ENCODE measurements at places on chromosomes 5 and 9. TPM values are rescaled to one million over a fixed set of nuclear protein-coding genes. Genes with fewer than 3 reads are reported as not detected.

GRCh38 chr9:20563917-20564316, 58.4 kb downstream of the MLLT3 start:
- no peak for DNase-seq

DNA sequence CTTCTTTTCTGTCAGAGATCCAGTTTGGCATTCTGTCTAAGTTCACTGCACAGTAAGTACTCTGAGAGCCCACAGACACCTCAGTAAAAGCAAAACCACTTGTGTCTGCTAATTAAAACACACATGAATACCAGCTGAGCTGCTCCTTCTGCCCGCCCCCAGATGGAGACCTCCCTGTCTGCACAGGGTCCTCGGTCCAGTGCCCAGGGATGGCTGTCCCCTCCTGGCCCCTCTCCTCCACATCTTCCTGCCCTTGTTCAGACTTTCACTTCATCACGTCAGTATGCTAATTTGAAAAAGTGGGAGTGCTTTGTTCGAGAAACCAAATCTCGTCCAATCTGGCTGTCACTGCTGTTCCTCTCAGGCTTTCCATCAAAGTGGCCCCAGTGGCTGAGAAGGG, 43.5 kb downstream of the LIX1 start:
- DNase-seq, result no peak

DNA sequence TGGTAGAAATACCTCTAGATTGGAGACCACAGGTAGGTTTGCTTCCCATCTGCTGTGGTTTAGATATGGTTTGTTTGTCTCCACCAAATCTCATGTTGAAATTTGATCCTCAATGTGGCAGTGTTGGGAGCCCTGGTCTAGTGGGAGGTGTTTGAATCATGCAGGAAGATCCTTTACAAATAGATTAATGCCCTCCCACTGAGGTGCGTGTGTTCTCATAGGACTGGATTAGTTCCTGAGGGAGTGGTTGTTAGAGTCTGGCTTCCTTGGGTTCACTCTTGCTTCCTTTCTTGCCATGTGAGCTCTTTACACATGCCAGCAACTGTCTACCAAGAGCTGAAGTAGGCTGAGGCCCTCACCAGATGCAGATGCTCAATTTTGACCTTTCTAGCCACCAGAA, 391.1 kb upstream of the GRIA1 start:
- DNase-seq, result no peak

DNA sequence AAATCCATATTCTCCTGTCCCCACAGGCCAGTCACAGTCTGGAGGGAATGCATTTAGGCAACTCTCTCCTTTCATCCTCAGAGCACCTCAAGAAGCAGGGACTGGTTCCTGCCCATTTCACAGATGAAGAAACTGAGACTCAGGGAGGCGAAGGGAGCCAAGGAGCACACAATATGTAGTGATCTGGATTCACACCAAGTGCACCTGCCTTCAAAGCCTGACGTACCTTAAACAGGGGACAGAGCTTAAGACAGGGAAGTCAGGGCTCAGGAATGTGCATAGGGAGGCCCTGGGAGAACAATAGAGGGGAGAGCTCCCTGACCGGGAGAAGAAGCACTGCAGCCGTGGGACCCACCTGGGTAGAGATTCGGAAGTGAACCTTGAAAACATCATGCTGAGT, 83.0 kb downstream of the GABBR2 start:
- DNase-seq, result no peak

GRCh38 chr9:108109927-108110690, 620.5 kb upstream of the KLF4 start:
- DNase-seq, result no peak

The F12 gene
- 9.6 TPM for total RNA-seq

The ADGRD2 gene
- 0.23 TPM for total RNA-seq

The TAS2R1 gene
- total RNA-seq, result not detected

- no peak for DNase-seq
Observed at GRCh38 chr9:99180199-99180598, 41.5 kb downstream of the ALG2 start.

- no peak for DNase-seq
Observed at GRCh38 chr9:123389698-123390097, 33.7 kb downstream of the CRB2 start.

The SLC25A48 gene
- not detected for total RNA-seq

GRCh38 chr5:114308017-114308416, 53.9 kb upstream of the KCNN2 start:
- no peak for DNase-seq

DNA sequence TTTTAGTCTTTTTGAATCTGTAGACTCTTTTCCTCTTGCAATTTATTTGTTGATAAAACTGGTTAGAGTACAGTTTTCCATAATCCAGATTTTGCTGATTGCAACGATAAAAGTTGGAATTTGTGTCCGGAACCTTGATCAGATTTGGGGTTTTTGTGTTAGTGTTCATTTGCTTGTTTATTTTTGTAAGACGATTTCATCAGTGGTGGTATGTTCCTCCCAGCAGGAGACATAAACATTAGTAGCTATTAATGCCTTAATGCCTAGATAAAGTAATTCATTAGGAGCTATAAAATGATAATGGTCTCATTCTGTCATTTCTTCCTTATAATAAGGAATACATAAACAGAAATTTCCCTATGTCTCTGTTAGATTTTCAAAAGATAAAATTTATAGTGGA, 21.3 kb downstream of the RPS6 start:
- DNase-seq, result no peak

The RLN1 gene
- 0.21 TPM for total RNA-seq

DNA sequence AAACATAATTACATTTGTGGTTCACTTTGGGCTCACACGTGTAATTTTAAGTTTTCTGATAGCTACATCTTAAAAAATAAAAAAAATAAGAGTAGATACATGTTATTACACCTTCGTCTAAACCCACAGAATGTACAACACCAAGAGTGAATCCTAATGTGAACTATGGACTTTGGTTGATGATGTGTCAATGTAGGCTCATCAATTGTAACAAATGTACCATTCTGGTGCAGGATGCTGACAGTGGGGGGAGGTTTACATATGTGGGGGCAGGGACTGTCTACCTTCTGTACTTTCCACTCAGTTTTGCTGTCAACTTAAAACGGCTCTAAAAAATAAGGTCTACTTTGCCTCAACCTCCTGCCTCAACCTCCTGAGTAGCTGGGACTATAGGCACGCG, 2.5 kb upstream of the RECK start:
- no peak for DNase-seq

DNA sequence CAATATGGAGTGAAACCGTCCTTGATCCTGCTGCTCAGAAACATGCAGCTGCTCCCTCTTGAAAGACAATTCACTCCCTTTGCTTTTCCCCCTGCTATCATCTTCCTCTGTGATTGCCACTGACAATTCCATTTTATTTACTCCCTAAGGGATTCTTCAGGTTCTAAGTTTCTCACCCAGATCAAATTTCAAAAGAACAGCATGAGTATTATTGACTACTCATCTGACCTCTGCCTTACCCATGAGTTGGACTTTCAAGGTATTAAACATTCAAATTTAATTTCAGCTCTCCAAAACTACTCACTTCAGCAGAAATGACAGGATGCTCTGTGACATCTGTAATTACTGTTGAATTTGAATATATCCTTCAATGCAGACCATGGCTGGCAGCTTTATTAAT, 236.5 kb upstream of the HAPLN1 start:
- peak; percentile 13 for DNase-seq

- peak; percentile 6 for DNase-seq
Observed at GRCh38 chr9:72979405-72980100, 26.7 kb upstream of the ALDH1A1 start.

GRCh38 chr9:94577571-94577970, 16.1 kb downstream of the FBP2 start:
- no peak for DNase-seq

The CA9 gene
- 0.42 TPM for total RNA-seq

DNA sequence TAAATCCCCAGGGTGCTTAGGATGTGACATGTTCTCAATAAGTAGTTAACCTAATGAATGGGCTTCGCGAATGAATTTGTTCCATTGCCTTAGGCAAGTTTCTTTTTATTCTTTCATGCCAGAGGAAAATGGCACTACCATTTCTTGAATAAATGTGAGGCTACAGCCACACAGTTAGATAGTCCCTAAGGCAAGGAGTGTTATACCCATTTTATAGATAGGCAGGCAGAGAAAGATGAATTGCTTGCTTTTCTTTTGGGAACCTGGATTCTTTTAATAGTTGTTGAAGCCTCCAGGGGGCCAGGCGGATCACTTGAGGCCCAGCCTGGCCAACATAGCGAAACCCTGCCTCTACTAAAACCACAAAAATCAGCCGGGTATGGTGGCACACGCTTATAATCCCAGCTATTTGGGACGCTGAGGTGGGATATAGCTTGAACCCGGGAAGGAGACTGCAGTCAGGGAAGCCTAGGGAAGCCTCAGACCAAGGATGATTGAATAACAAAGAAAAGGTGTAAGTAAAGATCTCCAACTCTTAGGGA, 943 bp downstream of the NOP16 start:
- DNase-seq, result no peak

- no peak for DNase-seq
Observed at GRCh38 chr9:32339424-32339823, 45.0 kb upstream of the ACO1 start.

DNA sequence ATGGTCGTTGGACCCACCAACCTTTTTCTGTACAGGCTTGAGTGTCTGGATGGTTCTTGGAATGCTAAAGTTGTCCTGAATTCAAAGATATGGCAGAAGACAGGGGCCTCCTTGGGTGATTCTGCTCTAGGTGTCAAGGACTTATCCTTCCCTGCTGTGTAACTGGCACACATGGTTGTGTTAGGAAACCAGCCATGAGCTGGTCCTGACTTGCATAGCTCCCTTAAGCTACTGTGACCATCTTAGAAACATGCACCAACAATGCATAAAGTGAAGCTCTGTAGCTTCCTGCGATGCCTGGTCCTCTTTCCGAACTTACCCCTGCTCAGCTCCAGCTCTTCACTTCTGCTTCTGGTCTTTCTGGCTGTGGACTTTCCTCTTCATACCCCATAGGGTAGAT, 224.6 kb downstream of the TLE4 start:
- no peak for DNase-seq

DNA sequence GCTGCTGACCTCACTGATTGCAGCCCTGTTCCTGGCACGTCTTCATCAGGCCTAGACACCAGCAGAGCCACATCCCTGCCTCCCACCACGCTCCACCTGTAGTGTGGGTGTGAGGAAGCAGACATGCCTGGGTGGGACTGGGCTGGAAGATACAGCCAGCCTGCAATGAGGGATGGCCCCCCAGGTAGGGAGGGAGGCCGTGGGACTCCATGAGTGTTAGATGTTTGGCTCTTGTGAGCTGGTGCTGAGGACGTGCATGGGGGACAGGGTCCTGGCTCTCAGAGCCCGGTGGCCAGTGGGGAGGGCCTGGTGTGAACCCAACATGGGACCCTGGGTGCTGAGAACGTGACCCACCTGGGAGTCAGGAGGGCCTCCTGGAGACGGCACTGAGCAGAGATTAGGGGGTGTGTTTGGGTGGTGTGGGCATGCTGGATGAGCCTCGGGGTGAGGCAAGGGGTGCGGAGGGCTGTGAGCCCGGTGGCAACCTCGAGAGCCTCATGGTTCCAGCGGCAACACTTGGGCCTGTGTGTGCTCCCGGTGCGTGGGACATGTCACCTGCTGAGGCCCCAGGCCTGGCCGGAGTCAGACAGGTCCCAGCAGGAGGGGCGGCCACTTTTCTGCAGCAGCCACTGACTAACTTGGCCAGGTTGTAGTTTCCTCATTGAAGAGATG, 87.6 kb downstream of the PHF2 start:
- DNase-seq, result no peak

The SLC34A1 gene
- not detected for total RNA-seq

The CTXN3 gene
- total RNA-seq, result not detected

The CKMT2 gene
- total RNA-seq, result not detected

The STKLD1 gene
- 0.17 TPM for total RNA-seq

- peak; percentile 82 for DNase-seq
Observed at GRCh38 chr5:88683506-88684135, 199.4 kb downstream of the MEF2C start.

- no peak for DNase-seq
Observed at GRCh38 chr5:43309122-43309521, 4.1 kb downstream of the HMGCS1 start.

The KIAA0825 gene
- total RNA-seq, result 1.8 TPM

- no peak for DNase-seq
Observed at GRCh38 chr5:66795682-66796081, 199.5 kb downstream of the MAST4 start.

GRCh38 chr5:172299916-172300439, 16.4 kb upstream of the UBTD2 start:
- peak; percentile 79 for DNase-seq

- DNase-seq, result no peak
Observed at GRCh38 chr5:79753877-79754645, 64.4 kb downstream of the CMYA5 start.

- peak; percentile 51 for DNase-seq
Observed at GRCh38 chr9:113503613-113504211, 40.2 kb downstream of the RGS3 start.

DNA sequence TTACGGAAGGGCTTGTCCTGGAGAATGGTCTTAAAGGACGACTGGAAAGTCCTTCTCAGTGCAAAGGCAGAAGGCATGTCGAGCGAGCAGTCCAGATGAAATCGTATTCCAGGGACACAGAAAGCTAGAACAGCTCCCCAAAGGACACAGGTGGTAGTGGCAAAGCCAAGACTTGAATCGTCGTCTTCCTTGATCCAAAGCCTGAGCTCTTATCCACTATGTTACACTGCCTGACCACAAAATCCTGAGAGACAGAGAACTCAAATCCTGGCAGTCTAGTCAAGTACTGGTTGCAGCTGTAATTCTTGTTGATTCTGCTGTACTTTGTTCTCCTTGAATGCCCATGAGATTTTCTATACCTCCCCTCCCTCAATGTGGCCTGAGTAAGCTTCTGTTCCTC, 198.7 kb downstream of the TARS1 start:
- DNase-seq, result no peak

Data from Daoy (cell line).